Aortic smooth muscle cell (primary cell): ENCODE measurements at places on chromosomes 2 and 18. TPM values are rescaled to one million over a fixed set of nuclear protein-coding genes. Genes with fewer than 3 reads are reported as not detected.

The DSG4 gene
- total RNA-seq = not detected in 2 replicates

The CD8B2 gene
- not detected in 2 replicates for total RNA-seq

The LYPD6 gene
- total RNA-seq = 0.06 and 0.13 TPM in 2 replicates

The TMEM198 gene
- 1.1 and 1.3 TPM in 2 replicates for total RNA-seq

The CCDC178 gene
- 0.06 and 0.26 TPM in 2 replicates for total RNA-seq

The GAREM2 gene
- 0.53 and 0.68 TPM in 2 replicates for total RNA-seq
